Spinal cord (tissue), 10 donors: ENCODE measurements at places on chromosomes 16 and 17. TPM values are rescaled to one million over a fixed set of nuclear protein-coding genes. Genes with fewer than 3 reads are reported as not detected.

GRCh38 chr17:80790981-80791742, 200.5 kb upstream of the CHMP6 start:
- DNase-seq: no peak

DNA sequence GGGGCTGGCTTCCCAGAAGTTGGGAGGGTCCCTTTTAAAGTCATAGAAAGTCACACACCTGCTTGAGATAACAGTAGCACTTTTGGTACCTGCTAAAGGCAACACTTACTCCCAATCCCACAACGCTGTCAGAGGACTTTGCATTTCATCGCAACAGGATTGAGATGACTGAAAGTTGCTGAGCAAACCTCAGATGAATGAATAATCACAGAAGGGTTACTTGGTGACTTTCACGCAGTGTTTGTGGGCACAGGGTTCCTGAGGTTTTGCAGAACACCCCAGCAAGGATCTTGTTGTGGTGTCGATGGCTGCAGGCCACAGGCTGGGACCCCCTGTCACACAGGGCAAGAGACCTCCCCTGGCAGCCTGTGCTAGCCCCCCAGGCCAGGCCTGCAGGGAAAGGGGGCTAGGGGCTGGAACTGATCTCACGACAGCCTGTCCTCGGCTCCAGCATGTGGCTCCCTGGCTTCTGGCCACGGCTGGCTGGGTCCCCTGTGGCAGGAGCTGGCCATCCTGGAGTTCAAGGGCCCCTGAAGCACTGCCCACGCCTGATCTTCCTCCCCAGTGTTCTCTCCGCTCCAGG, 79.4 kb upstream of the CBX4 start:
- DNase-seq: no peak

GRCh38 chr16:72033437-72033836, 20.9 kb upstream of the HP start:
- no peak for DNase-seq

The CLDN6 gene
- total RNA-seq: not detected
